ENCODE measurements at places on chromosomes 2 and 18.
A peak's percentile ranks its signal among the peaks of the same experiment; 100 is the strongest.

- DNase-seq = no peak
Observed at GRCh38 chr2:162945785-162946184, 107.2 kb upstream of the KCNH7 start.

GRCh38 chr2:199160677-199161465, 296.9 kb downstream of the SATB2 start:
- DNase-seq = no peak

DNA sequence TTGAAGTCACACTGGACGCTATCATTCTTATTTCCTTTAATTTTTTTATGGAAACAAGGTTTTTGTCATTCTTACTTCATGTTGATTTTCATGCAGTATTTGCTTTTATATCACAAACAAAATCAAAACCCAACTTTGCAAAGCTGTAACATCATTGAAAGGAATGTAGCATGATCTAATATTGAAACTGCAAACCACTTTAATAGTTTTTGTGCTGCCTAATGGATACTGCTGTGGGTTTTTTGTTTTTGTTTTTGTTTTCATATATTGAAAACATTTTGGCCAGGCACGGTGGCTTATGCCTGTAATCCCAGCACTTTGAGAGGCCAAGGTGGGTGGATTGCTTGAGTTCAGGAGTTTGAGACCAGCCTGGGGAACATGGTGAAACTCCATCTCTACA, 81.6 kb downstream of the MAP2 start:
- no peak for DNase-seq

- DNase-seq = no peak
Observed at GRCh38 chr18:23918395-23919032, 96.0 kb upstream of the TTC39C start.

DNA sequence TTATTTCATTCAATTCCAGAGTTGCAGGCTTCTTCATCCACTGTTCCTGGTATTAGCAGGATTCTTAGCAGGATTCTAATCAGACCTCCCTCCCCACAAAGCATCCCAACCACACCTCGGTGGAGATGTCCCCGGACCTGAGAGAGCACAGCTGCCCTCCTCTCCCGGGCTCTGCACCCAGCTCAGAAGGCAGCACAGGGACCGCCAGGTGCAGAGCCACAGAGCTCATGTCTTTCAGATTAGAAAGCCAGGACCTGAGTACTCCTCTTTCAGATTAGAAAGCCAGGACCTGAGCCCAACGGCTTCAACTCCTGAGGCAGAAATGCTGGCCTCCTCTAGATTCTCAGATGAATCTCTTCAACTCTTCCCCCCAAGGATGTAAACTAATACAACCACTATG, 152.3 kb downstream of the MYO5B start:
- DNase-seq = no peak

- DNase-seq = no peak
Observed at GRCh38 chr2:111669928-111670695, 213.9 kb downstream of the ANAPC1 start.

DNA sequence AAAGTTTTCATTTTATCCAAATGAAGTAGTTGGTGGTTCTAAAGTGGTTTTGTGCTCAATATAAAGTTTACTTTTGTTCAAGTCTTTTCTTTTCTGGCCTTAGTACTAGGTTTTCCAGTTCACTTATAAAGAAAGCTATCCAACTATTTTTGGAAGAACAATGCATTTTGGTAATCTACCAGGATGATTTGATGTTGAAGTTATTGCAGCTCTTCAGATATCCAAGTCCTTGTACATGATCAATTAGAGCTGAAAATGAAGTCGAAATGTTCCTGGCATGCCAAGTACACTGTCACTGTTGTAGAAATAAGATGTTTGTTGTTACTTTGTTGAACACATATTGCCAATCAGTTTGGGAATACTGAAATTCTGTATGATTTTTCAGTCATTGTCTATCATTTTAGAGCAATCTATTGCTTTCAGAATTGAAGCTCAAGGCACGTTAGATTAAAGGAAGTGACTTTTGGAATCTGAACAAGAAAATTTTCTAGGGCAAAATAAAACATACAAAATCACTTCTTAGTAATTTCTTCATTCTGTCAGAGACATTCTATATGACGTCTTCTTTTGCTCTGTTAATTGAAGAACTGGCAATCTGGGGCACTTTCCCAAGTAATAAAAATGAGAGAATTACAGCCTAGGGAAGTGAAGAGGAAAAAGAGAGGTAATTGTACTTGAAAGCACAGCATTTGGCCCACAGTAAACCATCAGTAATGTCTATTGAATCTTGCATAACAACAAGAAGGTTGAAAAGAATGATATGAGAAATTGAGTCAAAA, 232.3 kb downstream of the MREG start:
- no peak for DNase-seq

- DNase-seq = no peak
Observed at GRCh38 chr18:51862051-51862715, 477.8 kb upstream of the DCC start.

GRCh38 chr2:145547620-145548019, 1027.7 kb upstream of the ZEB2 start:
- no peak for DNase-seq

DNA sequence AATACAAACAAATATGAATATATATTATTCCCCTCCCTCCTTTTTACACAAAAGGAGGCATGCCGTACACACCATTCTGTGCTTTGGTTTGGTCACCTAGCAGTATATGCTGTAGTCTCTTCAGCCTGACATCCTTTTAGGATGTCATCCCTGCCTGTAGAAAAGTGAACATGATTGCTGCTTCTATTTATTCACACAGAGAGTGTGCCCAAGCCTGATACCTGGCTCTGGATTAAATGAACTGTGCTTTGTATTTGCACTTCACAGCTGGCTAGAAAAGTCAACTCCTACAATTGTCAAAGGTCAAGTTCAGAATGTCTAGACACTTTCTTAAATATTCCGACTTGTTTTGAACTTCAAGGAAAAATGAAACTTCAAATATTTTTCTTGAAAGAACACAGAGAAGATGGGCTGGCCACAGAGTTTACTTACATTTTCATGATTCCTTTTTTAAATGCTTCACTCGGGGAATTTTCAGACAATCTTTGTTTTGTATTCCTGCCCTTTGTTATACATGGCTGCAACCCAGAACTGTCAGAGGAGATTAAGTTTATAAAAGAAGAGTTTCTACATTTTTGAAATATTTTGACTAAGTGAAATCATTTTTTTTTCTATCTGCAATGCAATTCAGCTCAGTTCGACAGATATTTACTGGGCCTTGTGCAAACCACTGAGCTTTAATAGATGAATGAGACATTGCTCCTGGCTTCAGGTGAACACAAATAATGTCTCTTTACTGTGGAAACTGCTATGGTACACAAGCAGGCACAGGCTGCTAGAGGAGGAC, 33.5 kb downstream of the DAPL1 start:
- no peak for DNase-seq

- DNase-seq = no peak
Observed at GRCh38 chr18:79429785-79430281, 34.1 kb downstream of the NFATC1 start.

DNA sequence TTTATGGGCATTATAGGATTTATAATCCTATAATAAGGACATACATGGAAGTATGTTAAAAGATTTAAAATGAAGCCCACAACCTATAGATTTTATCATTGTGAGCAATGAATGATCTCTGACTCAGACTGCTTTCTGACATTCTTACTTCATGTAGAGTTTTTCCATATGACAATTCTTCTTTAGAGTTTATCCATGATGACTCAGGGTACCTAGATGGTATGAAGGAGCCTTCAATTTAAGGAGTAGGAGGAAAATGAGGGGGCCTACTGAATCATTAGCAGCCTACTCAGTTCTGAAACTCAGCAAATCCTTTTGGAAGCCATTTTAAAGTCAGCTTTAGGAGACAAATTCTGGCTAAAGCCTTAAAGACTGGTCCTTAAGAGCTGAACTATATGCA, 10.4 kb downstream of the PELI1 start:
- no peak for DNase-seq

DNA sequence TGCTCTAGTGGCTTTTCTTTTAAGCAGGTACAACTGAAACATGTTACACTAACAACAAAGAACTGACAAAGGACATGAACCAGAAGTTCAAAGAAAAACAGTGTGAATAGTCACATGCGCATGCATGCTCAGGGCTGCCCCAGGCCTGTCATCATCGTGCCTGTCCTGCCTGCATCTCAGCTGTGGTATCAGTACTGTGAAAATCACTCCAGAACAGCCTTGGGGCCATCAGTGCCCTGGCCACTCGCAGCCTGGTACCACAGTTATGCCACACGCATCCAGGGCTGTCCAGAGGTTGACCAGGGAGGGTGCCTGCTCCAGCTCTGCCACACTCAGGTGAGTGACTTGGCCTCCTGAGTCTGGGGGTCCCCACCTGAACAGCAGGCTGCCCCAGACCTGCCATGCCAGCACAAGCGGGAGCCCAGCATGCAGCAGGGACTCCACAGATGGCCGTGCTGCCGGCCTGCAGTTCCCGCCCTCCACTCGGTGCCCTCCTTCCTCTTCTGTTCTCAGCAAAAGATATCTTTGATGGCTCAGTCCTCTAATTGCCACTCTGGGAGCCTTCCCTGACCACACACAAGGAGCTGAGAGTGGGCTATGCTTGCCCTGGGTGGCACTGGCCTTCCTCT, 12.3 kb downstream of the LIMS2 start:
- DNase-seq = no peak

DNA sequence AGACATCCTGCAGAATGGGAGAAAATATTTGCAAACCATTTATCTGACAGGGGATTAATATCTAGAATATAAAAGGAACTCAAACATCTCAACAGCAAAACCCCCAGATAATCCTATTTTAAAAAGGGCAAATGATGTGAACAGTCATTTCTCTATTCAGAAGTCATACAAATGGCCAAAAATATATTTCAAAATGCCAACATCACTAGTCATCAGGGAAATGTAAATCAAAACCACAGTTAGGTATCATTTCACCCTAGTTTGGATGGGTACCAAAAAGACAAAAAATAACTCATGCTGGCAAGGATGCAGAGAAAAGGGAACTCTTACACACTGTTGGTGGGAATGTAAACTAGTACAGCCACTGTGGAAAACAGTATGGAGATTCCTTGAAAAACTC, 70.0 kb downstream of the TBR1 start:
- DNase-seq = no peak

GRCh38 chr2:111117598-111118480, 2.9 kb upstream of the BCL2L11 start:
- DNase-seq = no peak

- DNase-seq = no peak
Observed at GRCh38 chr2:729376-729861, 52.2 kb upstream of the TMEM18 start.

- no peak for DNase-seq
Observed at GRCh38 chr2:164933671-164934189, 21.6 kb downstream of the SLC38A11 start.

- DNase-seq = no peak
Observed at GRCh38 chr2:213640738-213641425, 356.6 kb downstream of the SPAG16 start.

GRCh38 chr2:130370490-130370889, 14.6 kb downstream of the PTPN18 start:
- DNase-seq = no peak

GRCh38 chr2:19228181-19228593, 130.2 kb downstream of the OSR1 start:
- peak; percentile 93 for DNase-seq

GRCh38 chr2:146807568-146808168, 1037.2 kb upstream of the ACVR2A start:
- DNase-seq = no peak

DNA sequence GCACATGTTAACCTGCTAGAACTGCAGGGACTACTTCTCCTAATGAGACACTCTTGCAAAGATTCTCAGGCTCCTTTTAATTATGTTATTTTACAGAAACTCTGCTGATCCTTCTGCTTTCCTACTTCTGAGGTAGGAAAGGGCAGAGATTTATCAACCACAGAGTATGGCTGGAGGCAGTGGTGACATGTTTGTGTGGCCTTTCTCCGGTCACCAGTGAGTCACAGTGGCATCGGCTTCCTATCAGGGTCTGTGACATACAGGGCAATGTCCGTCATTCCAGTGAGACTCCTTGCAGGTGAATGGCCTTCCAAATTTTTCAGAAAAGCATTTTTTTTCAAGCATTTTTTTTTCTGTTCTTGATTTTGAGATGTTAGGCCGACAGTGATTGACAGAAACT, 180.7 kb upstream of the LYPD1 start:
- no peak for DNase-seq

DNA sequence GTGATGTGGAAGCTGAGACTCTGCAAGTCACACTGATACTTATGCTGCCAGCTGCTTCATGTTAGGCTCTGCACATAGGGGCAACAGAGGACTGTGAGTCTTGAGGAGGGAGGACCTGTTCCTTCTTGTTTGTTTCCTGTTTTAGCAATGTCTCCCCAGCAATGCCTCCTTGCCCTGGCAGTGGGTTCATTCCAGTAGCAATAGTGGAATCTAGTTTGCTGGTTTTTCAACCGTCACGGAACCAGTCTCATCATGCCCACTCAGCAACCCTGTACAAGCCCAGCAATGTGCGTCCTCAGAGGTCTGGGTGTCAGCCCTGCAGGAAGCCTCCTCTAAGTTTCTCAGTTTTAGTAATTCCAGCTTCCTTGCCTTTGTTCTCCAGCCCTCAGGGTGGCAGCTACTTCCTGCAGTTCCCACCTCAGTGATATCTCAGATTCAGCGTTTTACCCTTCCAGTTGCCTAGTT, 20.5 kb upstream of the ITGB6 start:
- DNase-seq = no peak

DNA sequence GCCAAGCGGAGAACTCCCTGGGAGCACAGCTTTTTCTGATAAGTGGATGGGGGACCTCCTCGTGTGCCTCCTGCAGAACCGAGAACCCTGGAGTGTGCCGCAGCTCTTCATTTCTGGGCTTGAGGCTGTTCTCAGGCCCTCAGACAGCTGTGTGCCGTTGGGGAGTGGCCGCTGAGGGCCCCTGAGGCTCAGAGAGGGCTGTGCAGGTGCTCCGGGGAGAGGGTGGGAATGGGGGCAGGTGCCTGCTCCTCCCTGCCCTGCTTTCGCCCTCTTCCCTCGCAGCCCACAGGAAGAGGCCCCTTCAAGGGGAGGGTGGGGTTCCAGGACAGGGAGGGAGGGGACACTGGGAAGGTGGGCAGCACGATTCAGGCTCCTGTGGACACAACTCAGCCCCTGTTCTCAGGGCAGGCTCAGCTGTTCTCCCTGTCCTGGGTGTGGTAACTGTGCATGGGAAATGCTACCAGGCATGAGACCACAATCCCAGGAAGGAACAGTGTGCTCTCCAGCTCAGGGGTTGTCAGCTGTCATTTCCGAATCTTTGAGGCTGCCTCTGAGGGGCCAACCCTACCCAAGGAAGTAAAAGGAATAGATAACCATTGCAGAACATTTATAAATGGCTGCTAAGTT, 11.3 kb downstream of the LCT start:
- DNase-seq = no peak

DNA sequence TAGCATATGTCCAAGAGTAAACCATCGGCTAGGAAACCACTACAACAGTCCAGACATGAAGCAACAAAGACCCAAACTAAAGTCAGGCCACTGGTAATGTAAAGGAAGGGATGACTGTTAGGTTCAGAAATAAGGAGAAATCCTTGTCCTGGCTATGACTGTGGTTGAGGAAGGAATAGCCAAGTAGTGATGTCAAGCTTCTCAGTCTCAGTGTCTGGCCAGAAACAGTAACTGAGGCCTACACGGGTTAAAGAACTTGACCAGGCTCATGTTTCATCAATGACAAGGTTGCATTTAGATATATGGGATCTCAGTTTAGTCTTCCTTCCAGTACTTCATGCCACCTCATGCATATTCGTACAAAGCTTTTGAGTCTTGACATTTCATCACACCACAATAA, 162.0 kb downstream of the ETAA1 start:
- no peak for DNase-seq

Data from DMS 273 treated with DMSO at 0.1 percent for 48 hours (cell line).